ENCODE measurements at places on chromosomes 11 and 22.

GRCh38 chr11:48032721-48033120, 52.4 kb downstream of the PTPRJ start:
- no peak for DNase-seq

- no peak for DNase-seq
Measured at GRCh38 chr22:25660336-25660735, 81.7 kb upstream of the MYO18B start.

DNA sequence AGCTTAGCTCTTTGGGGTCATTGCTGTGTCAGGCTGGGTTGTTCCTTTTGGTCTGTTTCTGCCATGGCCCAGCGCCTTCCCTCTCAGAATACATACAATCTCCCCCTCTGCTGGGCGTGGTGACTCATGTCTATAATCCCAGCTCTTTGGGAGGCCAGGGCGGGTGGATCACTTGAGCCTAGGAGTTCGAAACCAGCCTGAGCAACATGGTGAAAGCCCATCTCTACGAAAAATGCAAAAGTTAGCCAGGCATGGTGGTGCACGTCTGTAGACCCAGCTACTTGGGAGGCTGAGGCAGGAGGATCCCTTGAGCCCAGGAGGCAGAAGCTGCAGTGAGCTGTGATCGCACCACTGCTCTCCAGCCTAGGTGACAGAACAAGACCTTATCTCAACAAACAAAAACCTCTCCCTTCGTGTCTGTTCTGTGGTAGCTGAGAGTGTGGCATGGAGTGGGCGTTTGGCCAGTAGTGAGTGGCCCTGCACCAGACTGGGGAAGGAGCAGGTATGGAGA, 46.7 kb upstream of the RAB1B start:
- peak; percentile 44 for DNase-seq

GRCh38 chr11:14179116-14179820, 179.7 kb downstream of the RRAS2 start:
- DNase-seq = no peak

GRCh38 chr22:42906605-42907348, 49.7 kb upstream of the ARFGAP3 start:
- DNase-seq = no peak

DNA sequence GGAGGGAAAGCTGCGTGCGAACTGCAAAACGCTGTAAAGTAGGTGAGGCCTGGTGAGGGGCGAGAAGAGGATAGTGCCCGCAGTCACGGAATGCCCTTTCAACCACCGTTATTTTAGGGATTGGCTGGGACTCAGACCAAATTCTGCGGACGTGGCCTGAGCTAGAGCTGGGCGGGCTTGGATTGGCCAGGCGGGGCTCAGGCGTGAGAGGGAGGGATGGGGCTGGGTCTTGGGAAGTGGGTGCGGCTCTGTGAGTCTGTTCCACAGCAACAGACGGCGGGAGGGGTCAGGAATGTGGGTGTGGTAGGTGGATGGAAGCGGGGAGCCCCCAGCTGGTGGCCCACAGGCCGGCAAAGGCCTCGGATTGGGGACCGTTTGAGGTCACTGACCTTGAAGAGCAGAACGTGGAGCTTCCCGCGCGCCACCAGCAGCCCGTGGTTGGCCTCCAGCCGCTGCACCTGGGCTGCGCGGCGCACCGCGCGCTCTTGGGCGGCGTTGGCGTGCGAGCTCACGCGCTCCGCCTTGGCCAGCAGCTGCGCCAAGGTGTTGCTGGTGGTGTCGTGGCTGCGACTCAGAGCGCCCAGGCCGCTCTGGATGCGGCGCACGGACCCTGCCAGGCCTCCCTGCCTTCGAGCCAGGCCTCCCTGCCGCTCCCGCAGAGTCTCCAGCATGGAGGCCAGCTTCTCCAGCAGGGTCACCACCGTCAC, 444 bp downstream of the CAVIN3 start:
- no peak for DNase-seq

All from ACHN (cell line).